Aorta (tissue), 5 donors: ENCODE measurements at places on chromosomes 16 and 17. TPM values are rescaled to one million over a fixed set of nuclear protein-coding genes. Genes with fewer than 3 reads are reported as not detected.

DNA sequence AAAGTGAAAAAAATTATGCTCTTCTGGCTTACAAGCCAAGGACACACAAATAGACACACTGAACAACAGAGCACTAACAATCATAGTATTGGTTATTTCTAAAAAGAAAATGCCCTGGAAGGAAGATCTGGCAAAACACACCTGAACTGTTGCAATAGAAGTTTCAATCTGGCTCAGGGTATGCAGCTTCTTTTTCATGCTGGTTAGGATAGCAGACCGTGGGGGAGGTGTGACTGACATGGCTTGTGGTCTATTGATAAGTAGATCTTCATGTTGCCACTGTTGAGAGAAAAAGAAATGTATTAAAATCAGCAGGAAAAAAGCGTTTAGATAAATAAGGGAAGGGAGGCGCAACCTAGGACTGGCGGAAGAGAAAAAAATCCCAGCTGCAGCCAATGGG is 26.5 kb upstream of the ARL6IP1 start:
- no peak for DNase-seq

DNA sequence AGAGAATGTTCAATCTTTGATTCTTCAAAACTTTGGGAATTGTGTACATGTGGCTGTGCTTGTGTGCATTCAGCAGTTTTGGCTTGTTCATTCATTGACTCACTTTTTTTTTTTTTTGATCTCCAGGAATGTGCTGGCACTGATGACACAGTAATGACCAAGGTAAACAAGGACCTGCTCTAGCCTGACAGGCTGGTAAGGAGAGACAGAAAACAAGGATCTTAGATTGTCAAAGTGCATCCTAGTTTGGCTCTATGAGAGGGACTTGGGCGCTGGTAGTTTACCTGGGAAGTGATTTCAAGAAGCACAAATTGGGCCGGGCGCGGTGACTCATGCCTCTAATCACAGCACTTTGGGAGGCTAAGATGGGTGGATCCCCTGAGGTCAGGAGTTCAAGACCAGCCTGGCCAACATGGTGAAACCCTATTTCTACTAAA is 233.1 kb upstream of the WSCD1 start:
- DNase-seq = no peak

The ETV4 gene
- 1.1 TPM for total RNA-seq

The CIBAR2 gene
- total RNA-seq = 0.57 TPM

DNA sequence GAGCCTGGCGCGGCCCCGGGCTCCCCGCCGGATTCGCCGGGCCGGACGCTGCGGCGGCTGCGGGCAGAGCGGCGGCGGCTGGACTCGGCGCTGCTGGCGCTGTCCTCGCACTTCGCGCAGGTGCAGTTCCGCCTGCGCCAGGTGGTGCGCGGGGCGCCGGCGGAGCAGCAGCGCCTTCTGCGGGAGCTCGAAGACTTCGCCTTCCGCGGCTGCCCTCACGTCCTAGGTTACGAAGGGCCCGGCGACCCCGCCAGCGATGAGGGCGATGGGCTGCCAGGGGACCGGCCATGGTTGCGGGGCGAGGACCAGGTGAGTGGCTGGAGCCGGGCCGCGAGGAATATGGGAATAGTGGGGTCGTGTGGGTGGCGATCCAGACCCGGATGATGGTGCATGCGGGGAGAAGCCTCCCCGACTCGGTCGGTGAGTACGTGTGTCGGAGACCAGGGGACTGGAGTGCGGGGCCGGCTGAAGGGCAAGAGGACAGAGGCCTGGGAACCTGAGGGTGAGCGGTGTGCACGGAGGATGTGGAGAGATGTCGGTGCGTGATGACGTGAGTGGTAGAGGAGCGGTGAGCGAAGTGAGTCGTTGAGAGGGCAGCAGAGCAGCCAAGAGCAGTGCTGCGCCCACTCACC is 517 bp downstream of the RUNDC1 start:
- DNase-seq = peak; percentile 59

The PRAC2 gene
- not detected for total RNA-seq

The TOX3 gene
- total RNA-seq = not detected

The ELMO3 gene
- total RNA-seq = 0.97 TPM

The SUPT4H1 gene
- 38.4 TPM for total RNA-seq

DNA sequence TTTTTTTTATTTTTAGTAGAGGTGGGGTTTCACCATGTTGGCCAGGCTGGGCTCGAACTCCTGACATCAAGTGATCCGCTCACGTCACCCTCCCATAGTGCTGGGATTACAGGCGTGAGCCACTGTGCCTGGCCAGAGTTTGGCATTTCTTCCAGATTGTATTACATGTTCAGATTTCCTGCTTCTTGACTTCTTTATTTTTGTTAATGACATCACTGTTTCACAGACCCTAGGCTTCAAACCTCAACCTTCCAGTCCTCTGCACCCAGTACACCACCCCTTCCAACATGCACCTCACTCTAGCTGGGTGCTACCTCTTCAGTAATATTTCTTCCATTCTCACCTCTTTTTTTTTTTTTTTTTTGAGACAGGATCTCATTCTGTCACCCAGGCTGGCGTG is 53.6 kb upstream of the ZFHX3 start:
- DNase-seq = no peak
